ENCODE measurements at places on chromosomes 13 and 19.

GRCh38 chr19:55633861-55634260 lies 6.9 kb upstream of the ZNF580 start:
- no peak for DNase-seq

- DNase-seq, result no peak
These were observed 20.8 kb upstream of the EBI3 start for GRCh38 chr19:4208385-4209094.

DNA sequence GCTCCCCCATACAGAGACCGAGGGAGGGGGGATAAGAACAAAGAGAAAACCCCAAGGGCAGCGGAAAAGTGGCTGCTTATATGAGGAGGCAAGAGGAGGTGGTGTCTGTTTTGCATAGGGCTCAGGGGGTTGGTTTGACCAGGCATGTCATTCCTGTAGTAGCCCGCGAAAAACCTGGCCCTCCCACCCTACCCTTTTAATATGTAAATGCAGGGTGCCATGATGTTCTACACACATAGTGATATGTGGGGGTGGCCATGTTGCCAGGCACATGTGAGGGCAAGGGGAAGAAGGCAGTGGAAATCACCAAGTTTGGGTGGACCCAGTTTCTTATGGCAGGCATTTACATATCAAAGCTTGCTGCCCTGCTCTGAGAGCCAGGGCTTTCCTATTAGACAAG lies 203.5 kb upstream of the UBL3 start:
- DNase-seq, result no peak

DNA sequence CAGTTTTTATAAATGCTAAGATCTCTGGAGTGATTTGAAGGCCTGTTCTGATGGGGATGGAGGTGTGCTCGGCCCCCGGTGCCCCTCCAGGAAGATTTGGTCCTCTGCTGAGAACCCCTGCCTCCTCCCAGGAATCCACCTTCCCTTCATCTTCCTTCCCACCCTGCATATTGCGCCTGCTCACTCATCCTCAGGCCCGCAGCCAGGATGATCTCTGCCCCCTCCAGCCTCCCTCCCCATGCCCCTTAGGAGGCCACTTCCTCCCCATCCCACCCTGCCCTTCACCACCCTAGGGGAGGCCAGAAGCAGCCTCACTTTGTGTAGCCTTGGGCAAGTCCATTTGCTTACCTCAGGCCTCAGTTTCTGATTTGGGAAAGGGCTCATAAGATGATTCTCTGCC lies 19.7 kb downstream of the VASP start:
- no peak for DNase-seq

DNA sequence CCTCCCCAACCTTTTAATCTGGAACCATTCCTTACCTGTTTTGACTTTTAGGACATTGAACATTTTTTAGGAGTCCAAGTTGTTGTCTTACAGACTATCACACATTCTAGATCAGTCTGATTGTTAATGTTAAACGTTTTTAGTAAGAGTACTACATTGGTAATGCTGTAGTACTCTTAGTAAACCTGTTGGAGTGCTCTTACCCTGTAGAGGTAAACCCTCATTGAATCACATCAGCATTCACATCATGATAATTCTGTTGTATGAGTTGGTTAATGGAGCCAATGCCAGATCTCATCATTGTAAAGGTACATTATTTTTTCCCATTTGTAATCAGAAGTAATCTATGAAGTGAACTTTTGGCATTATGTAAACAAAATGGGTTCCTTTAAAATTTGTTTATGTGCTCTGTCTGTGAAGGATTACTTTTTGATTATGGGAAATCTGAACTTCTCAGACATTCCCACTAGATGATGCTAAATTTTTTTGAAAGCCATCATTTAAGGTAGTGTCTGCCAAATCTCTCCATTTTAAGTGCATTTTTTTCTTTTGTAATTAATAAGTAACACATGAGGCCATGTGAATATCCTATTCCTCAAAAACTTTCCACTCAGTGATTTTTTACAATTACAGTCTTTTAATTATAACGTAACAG lies 55.2 kb downstream of the VWA8 start:
- DNase-seq, result no peak

DNA sequence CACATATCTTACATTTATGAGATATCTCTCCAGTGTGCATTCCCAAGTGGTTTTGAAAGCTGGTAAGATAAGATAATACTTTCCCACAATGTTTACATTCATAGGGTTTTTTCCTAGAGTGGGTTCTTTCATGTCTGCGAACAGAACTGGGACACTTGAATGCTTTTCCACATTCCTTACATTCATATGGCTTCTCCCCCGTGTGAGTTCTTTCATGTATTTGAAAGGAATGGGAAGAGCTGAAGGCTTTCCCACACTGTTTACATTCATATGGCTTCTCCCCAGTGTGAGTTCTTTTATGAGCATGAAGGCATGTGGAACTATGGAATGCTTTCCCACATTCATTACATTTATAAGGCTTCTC lies 19.7 kb downstream of the ZNF433 start:
- DNase-seq, result no peak

- DNase-seq, result no peak
These were observed 103.9 kb upstream of the DIAPH3 start for GRCh38 chr13:60267498-60268202.

DNA sequence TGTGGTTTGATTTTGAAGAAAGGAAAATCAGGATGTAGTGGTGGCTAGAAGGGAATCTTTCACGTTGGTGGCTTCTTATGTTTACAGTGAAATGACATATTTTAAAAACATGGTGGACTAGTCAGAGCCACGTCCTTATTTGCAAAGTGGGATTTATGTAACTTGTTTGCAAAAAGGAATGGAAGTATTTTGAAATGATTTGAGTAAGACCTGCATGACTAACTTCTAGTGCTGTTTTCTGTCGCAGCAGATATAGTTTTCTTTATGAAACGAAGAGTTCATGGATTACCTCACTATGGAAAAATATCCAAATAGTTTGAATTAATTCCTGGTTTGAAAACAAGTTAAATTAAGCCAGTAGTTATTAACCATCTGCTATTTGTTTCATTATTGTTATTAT lies 476.5 kb downstream of the MYO16 start:
- no peak for DNase-seq

DNA sequence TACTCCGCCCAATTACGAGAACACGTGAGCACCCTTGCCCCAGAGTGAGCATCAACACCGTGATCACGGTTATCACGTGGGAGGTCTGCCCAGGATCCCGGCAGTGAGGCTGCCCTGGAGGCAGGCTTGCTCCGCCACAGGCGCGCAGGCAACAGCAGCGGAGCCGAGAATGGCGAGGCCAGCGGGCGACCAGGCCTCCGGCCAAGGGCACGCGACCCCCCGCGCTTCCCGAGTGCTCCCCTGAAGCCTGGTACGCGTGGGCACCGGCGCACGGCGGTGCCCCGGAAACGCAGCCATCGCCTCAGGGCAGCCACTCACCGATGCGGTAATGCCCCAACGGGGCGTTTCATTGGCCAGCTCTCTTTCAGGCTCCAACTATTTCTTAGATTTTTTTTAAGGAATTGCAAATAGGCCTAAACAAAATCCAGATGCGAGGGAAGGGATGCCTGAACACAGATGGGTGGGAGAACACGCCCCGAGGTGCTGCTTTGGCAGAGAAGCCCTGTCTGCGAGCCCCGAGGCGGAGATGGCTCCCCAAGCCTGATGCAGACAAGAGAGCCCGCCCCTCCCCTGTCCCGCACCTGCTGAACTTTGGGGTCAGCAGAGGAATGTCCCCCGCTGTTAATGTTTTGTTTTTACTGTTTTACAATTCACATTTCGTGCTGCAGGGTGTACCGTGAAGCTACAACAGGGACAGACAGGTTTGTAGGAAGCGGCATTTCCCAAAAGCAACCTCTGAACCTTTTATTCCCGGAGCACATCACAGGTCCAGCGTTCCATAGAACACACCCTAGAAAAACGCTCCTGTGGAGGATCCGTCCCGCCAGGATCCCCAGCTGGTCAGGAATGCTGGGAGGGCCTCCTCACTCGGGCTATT lies 132.7 kb downstream of the ZDHHC20 start:
- DNase-seq, result peak; percentile 13

GRCh38 chr19:36409841-36410240 lies 8.6 kb downstream of the ZFP82 start:
- no peak for DNase-seq

GRCh38 chr13:25168790-25169189 lies 3.3 kb downstream of the AMER2 start:
- no peak for DNase-seq

- DNase-seq, result no peak
These were observed 13.4 kb downstream of the PABPC3 start for GRCh38 chr13:25109341-25109740.

DNA sequence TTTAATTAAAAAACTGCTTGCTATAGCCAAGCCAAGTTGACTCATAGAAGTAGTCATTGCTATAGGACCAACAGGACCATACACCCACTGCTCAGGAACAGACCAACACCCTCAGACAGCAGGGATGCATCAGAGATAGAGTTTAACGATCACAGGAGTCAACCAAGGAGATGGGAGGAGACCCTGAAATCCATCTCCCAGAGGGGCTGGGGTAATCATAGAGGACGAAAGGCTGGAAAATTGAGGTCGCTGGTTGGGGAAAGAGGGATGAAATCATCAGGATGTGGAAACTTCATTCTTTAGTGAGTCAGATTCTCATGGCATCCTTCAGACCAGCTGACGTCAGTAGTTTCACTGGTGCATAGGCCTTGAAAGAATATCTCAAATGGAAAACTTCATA lies 160.4 kb upstream of the GPC6 start:
- DNase-seq, result no peak

GRCh38 chr13:36151591-36151990 lies 20.4 kb upstream of the DCLK1 start:
- no peak for DNase-seq

GRCh38 chr13:75764251-75764925 lies 128.3 kb downstream of the LMO7 start:
- no peak for DNase-seq

DNA sequence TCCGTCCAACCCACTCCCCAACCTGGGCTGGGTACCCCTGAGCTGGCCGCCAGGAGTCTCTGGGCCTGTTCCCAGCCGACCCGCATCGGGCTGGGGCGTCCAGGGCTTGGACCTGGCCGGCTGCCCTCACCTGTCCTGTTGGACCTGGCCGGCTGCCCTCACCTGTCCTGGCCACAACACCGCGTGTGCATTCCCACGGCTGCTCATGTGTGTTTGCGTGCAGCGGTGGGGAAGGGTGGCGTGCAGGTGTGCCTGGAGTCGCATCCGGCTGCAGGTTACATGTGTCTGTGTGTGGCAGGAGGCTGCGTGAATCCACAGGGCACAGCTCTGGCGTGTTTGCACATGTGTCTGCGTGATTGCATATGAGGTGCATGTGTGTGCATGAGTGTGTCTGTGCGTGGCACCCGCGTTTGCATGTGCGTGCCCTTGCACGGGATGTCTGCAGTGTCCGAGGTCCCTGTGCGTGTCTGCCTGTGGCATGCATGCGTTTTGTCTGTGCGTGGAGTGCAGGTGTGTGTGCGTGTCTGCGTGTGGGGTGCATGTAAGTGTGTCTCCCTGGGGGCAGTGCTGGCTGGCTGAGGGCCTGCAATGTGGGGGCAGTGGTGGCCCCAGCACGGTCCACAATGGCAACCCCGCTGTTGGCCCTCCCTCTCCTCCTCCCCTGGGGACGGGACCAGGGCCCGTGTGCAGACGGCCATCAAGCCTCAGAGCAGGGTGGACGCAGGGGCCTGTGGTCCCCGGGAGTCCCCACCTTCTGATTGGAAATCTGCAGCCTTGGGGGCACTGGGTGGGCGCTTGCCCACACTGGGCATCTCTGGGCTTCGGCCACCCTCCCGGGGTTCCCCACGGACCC lies 3.4 kb downstream of the EFNA2 start:
- no peak for DNase-seq

GRCh38 chr19:13665125-13665905 lies 99.0 kb upstream of the MRI1 start:
- DNase-seq, result no peak

GRCh38 chr19:54470991-54471782 lies 1.9 kb downstream of the CDC42EP5 start:
- no peak for DNase-seq

All from cerebellar nuclear complex (tissue), 1 donor.